ENCODE measurements at places on chromosomes 4 and X.
A peak's percentile ranks its signal among the peaks of the same experiment; 100 is the strongest.

GRCh38 chrX:131874300-131874699 lies 148.8 kb upstream of the STK26 start:
- DNase-seq, result no peak

- peak; percentile 97 for DNase-seq
Measured at GRCh38 chr4:155758481-155759371, at the start of gene GUCY1B1. GUCY1B1 (plus strand) TSS chr4:155759021; CDS start chr4:155759141, 120 bp downstream.

DNA sequence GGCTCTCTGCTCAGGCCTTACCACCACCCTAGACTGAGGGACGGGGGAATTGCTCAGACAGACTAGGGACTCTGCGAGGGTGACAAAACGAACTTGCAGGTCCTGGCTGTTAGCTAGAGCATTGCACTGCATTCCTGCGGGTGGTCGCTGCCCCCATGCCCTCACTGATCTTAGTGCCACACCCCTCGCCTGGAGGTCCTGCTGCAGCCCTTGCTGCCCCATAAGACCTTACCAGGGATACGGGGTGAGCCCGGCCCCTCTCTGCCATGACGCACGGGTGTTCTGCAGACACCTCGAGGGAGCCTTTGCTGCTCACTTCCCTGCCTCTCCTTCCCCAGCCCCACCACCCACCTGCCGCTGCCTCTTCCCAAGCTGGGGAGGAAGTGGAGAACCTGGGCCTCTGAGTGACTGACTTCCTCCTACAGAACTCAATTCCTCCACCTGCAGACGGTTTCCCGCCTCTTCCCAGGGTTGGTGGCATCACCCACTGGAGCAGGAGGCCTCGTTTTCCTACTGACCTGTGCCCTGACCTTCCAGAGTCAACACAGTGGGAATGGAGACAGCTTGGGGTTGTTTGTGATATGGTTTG lies 19.8 kb upstream of the TBC1D14 start:
- DNase-seq, result no peak

DNA sequence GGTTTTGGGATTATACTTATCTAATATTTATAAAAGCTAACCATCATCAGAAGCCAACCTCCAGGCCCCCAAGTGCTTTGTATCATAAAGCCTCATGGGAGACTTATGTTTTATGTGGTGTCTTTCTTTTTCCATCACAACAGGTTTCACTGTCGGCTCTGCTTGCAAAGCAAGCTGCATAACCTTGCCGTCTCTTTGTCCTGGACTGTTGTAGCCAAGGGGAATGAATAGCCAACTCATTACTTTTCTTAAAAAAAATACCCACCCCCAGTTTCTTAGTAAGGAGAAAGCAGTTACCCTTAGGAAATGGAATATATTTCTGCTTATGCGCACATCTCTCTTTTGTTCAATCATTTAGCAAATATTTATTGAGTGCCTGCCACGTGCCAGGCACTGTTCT lies 40.7 kb downstream of the FAM184B start:
- DNase-seq, result no peak

- no peak for DNase-seq
Measured at GRCh38 chrX:29744966-29745365, 470.4 kb upstream of the MAGEB2 start.

- peak; percentile 37 for DNase-seq
Measured at GRCh38 chrX:23756165-23756564, 13.1 kb upstream of the ACOT9 start.

DNA sequence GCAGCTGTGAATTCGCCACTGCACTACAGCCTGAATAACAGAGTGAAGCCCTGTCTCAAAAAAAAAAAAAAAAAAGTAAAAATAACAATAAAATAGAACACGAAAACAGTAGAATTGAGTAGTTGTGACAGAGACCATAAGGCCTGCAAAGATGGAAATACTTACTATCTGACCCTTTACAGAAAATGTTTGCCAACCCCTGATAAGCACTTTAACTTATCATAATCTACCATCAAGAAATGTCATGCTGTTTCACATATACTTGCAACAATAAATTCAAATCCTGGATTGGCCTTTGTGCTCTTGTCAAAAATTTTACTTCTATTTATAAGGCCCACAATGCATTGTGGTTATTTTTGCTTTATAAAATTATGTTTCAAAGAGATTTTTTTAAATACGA lies 75.5 kb downstream of the ING2 start:
- DNase-seq, result no peak

GRCh38 chr4:174708381-174708780 lies 120.7 kb downstream of the GLRA3 start:
- DNase-seq, result no peak

- DNase-seq, result no peak
Measured at GRCh38 chrX:97743014-97743413, 859.3 kb downstream of the RPA4 start.

- no peak for DNase-seq
Measured at GRCh38 chr4:176238157-176238610, 30.8 kb downstream of the ASB5 start.

DNA sequence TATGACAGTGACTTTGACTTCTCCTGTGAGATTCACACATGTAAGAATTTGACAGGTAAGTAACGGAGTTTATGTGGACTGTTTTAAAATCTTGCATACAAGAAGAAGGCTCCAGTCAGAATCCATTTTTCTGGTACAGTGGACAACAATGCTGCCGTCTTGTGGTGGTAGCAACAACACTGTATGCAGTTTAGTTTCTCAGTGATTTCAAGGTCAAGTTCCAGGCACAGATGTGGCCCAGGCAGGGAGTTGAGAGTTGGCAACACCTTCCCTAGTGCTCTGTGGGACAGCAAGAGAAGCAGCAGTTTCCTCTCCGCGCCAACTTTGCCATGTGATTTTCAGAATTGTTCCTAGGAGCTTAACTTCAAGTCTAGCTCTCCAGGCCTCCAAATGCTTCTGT lies 56.0 kb upstream of the STPG2 start:
- DNase-seq, result no peak

GRCh38 chr4:166049036-166049435 lies 176.0 kb downstream of the TLL1 start:
- no peak for DNase-seq

DNA sequence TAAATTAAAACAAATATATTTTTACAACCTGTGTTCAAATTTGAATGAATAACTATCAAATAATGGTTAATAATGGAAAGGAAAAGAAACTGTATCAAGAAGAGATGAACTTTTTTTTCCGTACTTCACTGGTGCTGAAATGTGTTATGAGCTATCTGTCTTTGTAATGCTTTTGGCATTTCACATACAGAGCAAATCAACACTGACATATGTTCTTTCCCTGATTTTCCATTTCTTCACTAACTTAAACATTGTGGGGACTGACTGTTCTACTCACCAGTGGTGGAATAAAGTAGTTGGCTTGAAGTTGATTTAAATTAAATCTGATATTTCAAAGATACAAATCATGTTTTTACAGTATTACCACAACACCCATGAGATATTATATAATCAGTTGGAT lies 304.0 kb upstream of the BMP3 start:
- DNase-seq, result no peak

DNA sequence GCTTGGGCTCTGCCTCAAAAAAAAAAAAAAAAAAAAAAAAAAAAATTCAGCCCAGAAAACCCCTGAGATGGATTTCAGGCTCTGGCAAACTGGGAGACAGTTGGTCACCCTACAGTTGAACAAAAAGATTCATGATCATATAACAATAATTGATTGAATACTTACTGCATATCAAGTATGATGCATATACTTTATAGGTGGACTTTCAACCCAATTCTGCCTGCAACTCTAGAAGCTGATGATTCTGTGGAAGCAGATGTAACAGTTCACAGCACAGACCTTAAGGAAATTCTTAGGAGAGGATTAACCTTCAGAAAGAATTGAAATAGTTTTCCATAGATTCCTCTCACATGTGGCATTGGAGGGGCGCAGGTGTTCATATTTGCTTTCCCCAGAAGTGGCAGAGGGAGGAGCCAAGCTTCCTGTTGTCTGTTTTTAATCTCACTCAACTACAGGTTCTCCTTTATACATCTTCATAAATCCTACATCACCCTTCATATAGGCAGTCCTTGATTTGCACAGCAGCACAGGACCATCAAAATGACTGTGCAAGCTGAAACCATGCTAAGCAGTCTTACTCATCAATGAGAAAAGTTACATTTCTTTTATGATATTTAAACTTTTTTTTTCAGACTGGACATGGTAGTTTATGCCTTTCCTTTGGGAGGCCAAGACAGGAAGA lies 149.4 kb upstream of the KLF3 start:
- no peak for DNase-seq

GRCh38 chrX:137072396-137072795 lies 38.6 kb upstream of the GPR101 start:
- DNase-seq, result no peak

- no peak for DNase-seq
Measured at GRCh38 chr4:189162073-189162789, 778.4 kb upstream of the FRG1 start.

DNA sequence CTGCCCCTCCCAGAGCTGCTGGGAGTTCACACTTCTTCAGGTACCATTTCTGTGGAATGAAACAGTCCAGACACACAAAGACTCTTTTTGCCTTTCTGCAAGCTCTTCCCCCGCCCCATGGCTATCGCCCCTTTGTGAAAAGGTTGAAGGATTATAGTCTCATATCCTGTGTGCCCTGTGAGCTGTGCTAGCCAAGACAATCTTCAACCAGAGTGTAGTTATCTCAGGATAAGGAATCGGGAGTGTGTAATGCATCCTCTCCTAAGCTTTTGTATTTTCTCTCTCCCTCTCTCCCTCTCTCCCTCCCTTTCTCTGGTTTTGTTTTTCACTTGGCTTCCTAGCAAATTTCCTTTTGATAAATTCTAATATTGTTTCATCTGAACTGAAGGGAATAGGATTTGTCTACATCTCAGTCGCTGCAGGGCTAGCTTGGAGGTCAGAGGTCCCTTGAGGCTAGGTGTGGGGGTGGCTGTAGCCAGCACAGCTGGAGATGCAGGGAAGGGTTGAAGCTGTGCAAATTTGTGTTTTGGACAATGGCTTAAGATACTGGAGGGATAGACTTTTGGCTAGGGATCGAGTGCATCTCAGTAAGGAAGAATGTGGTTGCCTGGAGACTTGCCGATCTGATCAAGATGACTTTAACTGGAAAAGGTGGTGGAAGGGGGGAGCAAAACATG lies 74.6 kb upstream of the NALF2 start:
- DNase-seq, result no peak

DNA sequence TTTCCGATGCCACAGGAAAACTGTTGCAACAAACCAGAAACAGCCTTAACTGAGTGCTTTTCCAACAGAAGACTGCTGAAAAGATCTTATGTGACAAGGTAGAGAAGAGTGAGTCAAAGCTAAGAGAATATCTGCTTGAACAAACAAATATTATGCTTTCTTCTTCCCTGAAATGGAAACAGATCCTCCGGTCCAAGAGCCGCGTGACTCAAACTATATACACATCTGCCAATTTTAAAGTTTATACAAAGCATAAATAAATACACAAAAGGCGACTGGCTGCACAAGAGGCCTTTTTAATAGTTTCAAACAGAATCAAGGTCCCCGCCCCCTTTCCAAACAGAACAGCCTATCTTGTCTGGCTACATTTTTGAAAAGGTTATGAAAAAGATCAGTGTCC lies 329.7 kb upstream of the F9 start:
- DNase-seq, result no peak

DNA sequence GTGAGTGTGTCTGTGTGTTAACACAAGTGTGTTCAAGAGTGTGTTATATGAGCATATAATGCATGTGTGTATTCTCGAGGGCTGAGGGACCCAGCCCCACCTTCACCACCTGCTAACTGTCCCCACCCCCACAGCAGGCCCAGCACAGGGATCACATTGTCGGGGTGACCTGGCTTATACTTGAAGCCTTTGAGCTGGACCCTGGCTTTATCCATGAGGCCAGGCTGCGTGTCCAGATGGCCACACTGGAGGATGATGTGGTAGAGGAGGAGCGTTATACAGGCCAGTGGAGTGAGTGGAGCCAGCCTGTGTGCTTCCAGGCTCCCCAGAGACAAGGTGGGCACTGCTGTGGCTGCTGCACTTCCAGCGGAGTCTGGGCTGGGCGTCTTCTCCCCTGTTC lies 7.6 kb downstream of the IL9R start:
- no peak for DNase-seq

- DNase-seq, result peak; percentile 10
Measured at GRCh38 chr4:100317032-100317864, 127.0 kb upstream of the DDIT4L start.

GRCh38 chr4:89300499-89300898 lies 7.1 kb downstream of the GPRIN3 start:
- no peak for DNase-seq

- DNase-seq, result no peak
Measured at GRCh38 chr4:159012381-159012780, 90.5 kb upstream of the RAPGEF2 start.

- DNase-seq, result no peak
Measured at GRCh38 chrX:123310112-123310511, 126.0 kb downstream of the GRIA3 start.

GRCh38 chr4:74096265-74096980 lies 2.6 kb downstream of the CXCL2 start:
- no peak for DNase-seq

DNA sequence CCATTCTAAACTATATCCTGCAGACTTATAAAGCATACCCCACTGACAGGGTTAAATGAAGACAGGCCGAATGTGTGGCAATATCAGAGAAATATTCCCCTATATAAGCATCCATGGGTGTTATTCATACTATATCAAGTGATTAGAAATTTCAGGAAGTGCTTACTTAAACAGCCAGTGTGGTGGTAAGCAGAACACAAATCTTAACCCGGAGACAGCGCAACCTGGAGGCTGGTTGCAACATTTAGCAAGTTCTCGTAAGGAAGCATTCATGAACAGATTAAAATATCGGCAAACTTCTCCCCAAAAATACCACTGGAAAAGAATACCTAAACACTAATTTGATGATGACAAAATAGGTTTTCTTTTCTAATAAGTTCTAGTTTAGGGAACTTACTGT lies 261.2 kb downstream of the CBLL2 start:
- DNase-seq, result no peak

DNA sequence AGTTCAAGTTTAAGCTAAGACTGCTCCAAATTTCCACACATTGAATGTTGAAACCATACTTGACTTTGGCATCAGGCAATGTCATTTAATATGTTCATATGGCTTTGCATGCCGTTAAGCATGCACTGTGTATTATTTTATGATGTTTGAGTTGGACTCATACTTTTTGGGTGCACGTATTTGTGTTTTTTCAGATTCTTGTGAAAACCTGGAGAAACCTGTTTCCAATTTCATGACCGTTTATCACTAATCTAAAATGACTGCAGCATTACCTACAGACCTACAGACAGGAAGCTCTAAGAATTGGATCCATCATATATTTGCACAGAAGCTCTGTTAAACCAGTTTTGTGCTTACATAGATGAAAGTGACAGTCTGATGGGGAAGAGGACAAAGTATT lies 1093.0 kb upstream of the INTU start:
- DNase-seq, result no peak

DNA sequence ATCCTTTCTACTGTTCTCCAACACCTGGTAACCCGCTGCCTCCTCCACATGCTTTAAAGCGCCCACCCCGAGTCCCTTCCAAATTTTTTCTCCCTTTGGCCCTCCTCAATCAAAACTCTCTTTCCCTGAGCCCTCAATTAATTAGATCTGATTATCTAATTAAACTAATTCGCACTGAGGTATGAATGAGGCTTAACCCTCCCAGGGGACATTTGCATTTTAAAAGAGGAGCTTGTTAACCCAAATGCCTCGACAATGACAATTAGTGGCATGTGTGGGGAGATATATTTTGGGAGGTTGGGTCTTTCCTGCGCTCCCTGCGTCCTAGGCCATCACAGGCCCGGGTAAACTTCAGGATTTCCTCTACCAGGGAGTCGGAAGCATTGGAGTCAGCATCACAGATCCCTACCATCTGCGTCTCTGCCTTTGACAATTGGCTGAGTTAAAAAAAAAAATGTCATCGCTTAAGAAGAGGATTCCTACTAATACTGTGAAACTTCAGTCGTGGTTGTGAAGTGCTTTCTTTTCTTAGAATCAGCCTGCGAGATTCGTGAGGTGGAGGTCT lies 50.6 kb downstream of the TENM3 start:
- no peak for DNase-seq

Data from globus pallidus (tissue), 1 donor.